ENCODE measurements at places on chromosomes 5 and 9. TPM values are rescaled to one million over a fixed set of nuclear protein-coding genes. Genes with fewer than 3 reads are reported as not detected.

HRCT1 gene
- total RNA-seq: 8.1 TPM

GRCh38 chr5:14762549-14763216 is 98.2 kb downstream of the OTULIN start:
- DNase-seq: no peak

DNA sequence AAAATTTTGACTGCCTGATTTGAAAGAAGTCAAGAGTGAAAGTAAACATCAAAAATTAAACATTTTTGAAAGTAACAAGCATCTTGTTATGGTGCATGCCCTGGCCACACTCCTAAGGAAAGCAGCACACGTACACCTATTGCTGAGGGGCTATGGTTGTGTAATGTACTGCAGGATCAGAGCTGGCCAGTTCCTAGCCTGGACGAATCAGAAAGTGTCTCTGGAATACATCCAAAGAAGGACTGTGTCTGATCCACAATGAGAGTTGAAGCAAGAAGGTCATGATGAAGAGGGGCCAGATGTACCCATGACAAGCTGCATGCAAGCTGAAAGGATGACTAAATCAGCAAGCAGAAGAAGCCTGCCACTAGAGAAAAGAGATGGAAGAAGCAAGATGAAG is 618.2 kb downstream of the TLE1 start:
- DNase-seq: no peak

DNA sequence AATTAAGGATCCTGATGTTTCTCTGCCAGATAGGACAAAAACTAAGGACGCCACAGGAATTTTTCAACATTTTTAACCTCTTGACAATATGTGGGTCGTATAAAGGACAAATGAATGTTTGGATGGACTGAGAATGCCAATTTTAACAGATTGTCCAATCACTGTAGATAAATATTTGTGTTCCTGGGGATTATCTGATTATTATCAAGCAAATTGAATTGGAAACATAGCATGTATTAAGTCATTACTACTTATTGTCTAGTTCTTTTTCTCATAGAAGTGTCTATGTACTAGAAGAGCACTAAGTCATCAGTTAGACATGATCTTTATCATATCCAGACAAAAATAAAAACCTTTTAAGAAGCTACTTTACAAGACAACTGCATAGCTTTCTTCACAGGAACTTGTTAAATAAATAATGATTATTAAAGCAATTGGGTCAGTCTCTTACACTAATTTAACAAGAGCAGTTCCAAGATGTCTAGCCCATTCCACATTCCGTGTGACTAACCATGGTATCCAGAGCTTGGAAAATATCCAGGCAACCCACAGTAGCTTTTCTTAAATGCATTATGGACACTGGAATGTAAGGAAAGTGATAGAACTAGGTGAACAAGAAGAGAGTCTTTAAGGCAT is 127.5 kb upstream of the CDKN2B start:
- no peak for DNase-seq

IL5 gene
- total RNA-seq: not detected

SPATA31A3 gene
- not detected for total RNA-seq
